ENCODE measurements at places on chromosomes 4 and X.

DNA sequence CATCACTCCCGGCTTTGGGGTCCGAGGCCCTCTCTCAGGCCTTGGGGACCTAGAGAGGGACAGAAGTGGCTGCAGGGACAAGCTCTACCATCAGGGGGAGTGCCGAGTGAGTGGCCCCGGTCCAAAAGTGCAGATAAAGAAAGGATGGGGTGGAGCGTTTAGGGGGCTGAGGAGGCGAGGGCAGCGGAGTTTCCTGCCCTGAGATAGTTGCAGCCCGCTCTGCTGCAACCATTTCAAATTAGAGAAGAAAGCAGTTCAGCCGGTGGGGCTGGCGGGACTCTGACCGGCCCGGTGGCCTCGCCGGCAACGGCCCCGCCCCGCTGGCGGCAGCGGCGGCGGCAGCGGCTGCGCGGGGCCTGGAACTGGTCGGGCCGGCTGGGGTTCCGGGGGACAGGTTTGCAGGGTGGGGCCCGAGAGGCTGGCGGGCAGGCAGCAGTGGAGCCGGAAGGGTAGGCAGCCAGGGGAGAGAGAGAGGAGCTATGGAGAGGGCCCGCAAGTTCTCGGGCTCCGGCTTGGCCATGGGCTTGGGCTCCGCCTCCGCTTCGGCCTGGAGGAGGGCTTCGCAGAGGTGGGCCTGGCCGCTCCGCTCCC lies 7.6 kb downstream of the DLG3 start:
- no peak for DNase-seq

DNA sequence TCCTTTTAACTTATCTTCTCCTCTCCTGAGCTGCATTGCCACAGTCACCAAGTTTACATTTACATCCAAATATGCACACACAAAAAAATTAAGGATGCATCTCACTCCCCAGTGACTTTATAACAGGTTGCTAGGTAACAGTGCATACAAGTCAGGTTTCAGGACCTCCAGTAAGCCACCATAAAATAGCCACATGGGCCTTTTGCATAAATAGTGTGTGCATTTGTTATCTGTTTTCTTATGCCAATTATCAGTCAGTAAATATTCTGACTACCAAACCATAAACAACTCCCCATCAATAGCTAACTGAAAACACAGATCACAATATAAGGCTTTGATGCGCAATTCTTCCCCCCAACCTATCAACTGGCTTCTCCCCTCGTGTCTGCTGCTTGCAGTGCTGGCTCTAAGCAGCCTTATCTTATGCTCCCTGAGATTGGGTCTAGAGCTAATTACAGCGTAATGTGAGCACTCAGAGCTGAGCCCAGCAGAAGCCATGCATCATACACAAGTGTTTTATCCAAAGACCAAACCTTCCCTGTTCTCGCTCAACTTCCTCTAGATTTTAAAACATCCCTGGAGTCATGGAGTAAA lies 55.4 kb downstream of the ZNF827 start:
- DNase-seq = no peak

GRCh38 chrX:54922547-54922946 lies 1.9 kb downstream of the TRO start:
- no peak for DNase-seq

DNA sequence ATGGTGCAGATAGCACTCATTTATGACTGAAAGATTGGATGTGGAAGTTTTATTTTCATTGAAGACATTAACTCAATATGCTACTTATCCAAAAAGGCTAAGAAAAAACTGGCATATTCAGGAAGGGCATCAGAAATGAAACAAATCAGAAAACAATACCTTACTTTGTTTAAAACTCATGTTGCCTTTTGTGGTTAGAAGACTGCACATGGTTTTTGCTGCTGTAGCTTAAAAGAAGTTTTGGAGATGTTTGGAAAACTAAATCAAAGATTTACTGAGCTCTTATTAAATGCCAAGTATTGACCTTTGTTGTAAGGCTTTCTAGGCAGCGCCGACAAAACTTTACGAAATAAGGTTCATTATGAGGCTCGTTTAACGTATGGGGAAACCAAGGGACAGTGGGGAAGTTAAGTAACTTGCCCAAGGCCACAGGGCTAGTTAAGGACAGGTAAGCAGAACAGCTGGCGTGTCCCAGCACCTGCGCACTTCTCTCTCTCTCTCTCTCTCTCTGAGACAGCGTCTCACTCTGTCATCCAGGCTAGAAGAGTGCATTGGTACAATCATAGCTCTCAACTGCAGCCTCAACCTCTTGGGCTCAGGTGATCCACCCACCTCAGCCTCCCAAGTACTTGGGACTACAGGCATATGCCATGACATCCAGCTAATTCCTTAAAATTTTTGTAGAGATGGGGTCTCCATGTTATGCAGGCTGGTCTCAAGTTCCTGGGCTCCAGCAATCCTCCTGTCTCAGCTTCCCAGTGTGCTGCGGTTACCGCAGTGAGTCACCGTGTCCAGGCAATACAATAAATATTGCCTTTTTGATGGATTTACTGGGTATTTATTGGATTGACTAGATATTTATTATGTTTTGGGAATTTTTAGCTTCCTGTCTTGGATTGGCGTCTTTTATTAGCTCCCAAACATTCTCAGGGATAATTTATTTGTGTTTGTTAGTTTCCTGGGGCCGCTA lies 16.1 kb downstream of the LRP2BP start:
- DNase-seq = no peak

DNA sequence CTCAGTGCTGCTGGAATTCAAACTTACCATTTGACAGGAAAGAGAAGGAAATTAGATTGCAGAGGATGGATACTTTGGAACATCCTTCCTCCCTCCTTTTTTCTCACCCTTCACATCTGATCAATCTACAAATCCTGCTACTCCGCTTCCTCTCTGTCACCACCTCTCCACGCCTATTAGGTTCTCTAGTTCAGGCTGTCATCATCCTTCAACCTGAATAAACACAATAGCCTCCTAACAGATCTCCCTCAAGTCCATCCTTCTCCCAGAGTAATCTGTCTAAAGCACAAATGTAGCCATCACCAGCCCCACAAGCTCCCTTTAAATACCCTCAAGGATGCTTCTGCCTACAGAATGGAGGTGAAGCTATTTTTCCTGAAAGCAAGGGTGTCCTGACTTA lies 20.0 kb upstream of the SLAIN2 start:
- no peak for DNase-seq

GRCh38 chr4:123936621-123937043 lies 540.0 kb downstream of the SPRY1 start:
- DNase-seq = no peak

- DNase-seq = no peak
Measured at GRCh38 chr4:112717856-112718255, 80.9 kb downstream of the LARP7 start.

DNA sequence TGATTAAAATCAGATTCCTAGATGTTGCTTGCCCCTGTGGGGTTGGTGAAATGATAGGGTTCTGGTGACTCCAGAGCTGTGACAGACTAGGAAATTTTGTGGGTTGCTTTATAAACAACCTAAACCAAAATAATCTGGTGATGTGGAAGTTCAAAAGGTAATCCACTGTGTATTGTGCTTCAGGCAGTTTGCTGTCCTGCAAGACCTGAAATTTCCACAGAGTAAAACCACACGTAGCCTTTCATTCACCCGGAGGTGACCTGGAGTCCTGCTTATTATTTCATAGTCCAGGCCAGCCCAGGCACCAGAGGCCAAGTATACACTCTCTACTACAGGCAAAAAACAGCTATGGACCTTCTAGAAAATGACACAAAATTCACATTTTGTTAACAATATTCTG lies 114.6 kb upstream of the CBR4 start:
- no peak for DNase-seq

DNA sequence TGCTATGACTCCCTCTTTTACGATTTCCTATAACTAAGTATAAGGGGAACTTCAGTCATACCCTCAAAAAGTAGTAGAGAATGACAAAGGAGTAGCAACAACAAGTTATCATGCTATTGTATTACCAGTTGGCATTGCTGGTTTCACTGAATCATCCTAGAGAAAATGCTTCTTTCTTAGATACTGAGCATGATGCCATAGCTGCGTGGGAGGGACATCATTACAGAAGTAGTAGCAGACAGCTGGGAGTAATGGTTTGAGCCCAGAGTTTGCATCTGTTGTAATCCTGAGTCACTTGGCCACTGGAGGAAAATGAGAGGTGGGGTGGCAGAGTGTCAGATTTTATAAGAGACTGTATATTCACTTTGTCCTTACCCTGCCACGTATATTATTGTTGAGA lies 38.6 kb downstream of the MTMR1 start:
- DNase-seq = no peak

DNA sequence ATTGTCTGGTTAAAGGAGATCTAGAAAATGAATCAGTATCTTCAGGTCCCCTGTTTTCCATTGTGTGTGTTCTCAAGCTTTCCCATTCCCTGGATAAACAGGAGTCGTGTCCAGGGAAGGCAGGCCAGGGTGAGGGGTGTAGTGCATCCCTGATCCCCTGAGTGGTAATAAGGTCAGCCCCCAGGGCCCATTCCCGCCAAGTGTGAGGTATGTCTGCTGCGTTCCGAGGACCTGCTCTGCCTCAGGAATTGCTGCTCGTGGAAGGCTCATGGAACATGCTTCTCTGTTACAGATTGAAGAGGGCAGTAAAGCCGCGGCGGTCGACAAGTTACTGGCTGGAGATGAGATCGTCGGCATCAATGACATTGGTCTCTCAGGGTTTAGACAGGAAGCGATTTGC lies 87.1 kb downstream of the SHROOM2 start:
- DNase-seq = no peak

DNA sequence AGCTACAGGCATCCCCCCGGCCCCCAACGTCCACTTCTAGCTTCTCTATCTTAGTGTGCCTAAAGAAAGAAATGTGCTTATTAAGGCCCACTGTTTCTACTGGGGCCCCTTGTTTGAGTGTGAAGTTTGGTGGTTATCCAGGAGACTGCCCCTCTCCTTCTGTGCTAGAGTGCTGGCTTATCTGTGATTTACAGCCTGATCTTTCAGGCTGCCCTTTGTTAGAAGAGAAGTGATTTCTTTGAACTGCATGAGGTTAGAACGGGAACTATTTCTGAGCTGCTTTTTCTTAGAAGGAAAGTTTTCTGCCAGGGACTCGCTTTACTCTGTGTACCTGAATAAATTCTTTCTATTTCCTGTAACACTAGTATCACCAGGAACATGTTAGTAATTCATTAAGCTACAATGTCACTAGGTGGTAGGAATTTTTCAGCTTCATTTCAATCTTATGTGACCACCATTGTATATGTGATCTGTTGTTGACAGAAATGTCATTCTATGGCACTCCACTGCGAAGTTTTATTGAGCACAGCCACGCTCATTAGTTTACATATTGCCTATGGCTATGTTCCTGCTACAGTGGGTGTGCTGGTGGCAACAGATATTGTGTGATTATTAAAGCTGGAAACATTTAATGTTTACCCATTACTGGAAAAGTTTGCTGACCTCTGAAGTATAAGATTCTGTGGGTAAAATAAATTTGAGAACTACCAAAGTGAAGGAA lies 193.8 kb upstream of the CXorf51B start:
- no peak for DNase-seq

GRCh38 chrX:7351926-7352325 lies 204.0 kb upstream of the PUDP start:
- DNase-seq = no peak

DNA sequence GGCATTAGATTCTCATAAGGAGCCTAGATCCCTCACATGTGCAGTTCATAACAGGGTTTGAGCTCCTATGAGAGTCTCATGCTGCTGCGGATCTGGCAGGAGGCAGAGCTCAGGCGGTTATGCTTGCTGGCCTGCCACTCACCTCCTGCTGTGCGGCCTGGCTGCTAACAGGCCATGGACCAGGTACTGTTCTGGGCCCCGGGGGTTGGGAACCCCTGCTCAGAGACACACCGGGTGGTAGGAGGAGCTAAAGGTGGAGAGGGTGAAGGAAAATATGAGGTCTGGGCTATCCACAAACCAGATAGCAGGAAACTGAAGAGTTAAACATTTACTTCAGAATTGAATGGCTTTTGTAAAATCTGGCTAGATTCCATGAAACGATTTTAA lies 5.9 kb upstream of the F11 start:
- no peak for DNase-seq

DNA sequence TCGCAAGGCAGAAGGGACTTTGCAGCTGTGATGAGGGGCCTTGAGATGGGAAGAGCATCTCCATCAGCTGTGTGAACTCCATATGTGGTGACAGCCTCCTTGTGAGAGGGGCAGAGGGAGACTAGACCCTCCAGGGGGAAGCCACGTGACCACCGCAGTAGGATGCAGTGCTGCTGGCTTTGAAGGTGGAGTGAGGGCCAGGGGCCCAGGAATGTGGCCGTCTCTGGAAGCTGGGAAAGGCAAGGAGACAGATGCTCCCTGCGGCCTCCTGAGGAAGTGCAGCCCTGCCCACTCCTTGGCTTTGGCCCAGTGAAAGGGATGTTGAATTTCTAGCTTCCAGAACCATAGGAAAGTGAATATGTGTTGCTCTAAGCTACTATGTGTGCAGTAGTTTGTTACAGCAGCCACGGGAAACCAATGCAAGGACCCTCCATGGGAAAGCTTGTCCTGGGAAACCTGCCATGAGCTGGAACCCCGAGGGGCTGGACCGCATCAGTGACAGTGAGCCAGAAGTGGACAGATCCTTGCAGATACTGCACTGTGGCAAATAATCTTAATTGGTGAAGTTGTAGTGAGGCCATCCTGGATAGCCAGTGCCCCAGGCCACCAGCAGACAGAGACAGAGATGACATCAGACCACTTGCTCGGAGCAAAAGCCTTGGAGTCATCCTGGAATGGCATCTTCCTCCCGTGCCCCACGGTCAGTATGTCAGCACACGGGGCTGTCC lies 35.4 kb upstream of the SORCS2 start:
- DNase-seq = no peak

GRCh38 chrX:44903830-44904530 lies 31.0 kb downstream of the KDM6A start:
- no peak for DNase-seq

DNA sequence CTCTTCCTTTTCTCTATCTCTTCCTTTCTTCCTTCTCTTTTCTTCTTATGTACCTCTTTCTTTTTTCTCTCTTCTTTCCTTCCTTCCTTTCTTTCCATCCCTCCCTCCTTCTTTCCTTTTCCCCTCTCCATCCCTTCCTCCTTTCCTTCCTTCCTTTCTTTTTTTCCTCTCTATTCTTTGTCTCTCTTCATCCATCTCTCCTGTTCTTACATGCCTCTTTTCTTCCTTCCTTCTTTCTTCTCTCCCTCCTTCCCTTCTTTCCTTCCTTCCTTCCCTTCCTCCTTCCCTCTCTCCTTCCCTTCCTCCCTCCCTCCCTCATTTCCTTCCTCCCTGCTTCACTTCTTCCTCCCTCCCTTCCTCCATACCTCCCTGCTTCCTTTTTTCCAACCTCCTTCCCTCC lies 19.2 kb upstream of the XG start:
- no peak for DNase-seq

Data from activated CD8-positive, alpha-beta memory T cell treated with anti-CD3 and anti-CD28 coated beads for 1 hour (primary cell).